H9 (cell line): ENCODE measurements at places on chromosomes 2 and 18. TPM values are rescaled to one million over a fixed set of nuclear protein-coding genes. Genes with fewer than 3 reads are reported as not detected.
A peak's percentile ranks its signal among the peaks of the same experiment; 100 is the strongest.

The CD207 gene
- not detected in 2 replicates for total RNA-seq

GRCh38 chr18:8350628-8351027, 258.6 kb upstream of the RAB12 start:
- no peak for DNase-seq

DNA sequence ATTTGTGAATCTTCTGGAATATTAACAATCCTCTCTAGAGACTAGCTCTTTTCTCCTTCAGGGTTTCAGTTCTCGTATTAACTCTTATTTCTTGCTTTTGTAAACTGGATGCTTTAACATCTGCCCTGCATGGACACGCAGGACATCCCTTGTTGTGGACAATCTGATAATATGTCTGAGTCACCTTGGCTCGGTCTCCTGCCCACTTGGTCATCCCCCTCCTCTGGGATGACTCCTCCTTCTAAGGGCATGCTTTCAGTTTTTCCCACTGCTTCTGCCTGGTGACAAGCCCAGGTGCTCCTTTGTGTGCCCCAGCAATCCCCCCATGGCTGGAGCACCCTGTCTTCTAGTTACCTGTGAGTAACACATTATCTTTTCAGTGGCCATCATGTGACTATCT, 460.5 kb downstream of the DSC3 start:
- DNase-seq: no peak

GRCh38 chr2:52178845-52179244, 1146.9 kb upstream of the NRXN1 start:
- no peak for DNase-seq

- DNase-seq: no peak
Observed at GRCh38 chr2:78202366-78202765, 680.2 kb upstream of the LRRTM4 start.

DNA sequence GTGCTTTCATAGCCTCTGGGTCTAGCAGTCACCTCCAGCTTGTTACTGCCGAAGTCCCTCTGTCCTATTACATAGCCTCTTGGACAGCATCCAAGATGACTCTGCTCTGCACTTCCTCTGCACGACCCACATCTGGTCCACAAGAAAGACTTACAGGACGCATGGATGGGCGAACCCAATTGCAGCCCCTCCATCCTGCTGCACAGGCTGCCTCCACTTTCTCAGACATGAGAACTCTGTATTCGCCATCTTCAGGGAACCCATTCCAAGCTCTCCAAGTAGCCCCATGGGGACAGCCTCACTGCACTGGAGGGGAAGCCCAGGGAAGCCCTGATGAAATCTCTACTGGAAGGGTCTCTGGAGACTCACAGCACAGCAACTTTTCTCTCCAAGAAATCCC, 172.1 kb downstream of the GFPT1 start:
- DNase-seq: no peak

DNA sequence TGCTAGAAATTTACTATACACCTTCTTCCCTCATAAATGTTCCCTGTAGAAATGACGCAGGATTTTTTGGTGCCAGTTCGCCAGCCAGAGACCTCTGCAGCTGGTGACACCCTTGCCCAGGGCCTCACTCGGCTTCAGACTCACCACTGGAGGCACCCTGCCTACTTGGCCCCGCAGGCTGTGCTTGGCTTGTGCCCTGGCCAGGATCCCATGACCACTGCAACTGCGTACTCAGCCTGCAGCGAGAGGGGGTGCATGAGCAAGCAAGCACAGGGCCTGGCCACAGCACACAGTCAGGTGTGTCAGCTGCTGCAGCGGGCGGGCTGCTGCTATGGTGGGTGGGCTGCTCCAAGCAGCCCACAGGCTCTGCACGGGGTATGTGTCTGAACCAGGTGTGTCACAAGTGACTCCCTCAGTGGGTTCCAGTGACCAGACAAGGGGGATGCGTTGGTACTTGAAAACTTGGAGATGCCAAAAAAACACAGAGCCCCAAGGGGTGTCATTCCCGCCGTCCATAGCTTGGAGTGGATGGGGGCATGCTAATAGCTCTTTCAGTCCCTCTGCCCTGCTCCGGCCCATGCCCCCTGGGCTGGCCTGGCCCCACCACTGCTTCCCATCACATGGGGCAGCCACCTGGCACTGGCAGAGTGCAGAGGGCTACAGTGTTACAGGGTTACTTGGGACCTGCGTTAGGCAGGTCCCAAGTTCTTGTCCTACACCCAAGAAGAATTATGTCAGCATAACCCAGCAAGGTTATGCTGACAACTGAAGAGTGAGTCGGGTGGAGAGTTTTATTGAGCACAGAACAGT, 46.6 kb upstream of the TANC1 start:
- peak; percentile 78 for DNase-seq

The ZNF804A gene
- not detected in 2 replicates for total RNA-seq

DNA sequence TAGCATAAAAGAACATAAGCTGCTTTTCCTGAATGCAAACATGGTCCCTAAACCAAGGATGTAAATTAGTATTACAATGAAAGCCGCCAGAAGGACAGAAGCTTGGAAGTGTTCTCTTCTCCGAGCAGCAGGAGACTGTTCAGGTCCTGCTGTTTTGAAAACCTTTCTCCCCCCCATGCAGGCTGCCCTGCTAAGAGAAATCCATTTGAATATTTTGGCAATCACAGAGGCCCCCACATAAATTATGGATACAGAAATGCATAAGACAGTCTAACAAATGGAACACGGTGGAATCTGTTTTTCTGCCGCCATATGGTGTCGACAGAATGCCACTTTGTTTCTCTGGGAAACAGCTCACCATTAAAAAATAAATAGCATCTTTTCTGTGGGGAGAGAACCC, 600.4 kb upstream of the KLHL29 start:
- DNase-seq: no peak

The SERPINB7 gene
- total RNA-seq: not detected in 2 replicates

GRCh38 chr2:210577263-210578071, 21.1 kb downstream of the CPS1 start:
- no peak for DNase-seq

DNA sequence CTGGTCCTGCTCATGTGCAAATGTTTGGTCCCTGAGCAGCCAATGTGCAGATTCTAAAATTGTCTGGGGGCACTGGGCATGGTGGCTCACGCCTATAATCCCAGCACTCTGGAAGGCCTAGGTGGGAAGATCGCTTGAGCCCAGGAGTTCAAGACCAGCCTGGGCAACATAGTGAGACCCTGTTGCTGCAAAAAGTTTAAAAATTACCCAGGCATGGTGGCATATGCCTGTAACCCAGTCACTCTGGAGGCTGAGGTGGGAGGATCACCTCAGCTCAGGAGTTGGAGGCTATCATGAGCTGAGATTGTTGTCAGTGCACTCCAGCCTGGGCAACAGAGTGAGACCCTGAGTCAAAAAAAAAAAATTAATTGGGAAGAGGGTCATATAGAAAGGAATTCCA, 5.1 kb downstream of the LIPG start:
- no peak for DNase-seq

DNA sequence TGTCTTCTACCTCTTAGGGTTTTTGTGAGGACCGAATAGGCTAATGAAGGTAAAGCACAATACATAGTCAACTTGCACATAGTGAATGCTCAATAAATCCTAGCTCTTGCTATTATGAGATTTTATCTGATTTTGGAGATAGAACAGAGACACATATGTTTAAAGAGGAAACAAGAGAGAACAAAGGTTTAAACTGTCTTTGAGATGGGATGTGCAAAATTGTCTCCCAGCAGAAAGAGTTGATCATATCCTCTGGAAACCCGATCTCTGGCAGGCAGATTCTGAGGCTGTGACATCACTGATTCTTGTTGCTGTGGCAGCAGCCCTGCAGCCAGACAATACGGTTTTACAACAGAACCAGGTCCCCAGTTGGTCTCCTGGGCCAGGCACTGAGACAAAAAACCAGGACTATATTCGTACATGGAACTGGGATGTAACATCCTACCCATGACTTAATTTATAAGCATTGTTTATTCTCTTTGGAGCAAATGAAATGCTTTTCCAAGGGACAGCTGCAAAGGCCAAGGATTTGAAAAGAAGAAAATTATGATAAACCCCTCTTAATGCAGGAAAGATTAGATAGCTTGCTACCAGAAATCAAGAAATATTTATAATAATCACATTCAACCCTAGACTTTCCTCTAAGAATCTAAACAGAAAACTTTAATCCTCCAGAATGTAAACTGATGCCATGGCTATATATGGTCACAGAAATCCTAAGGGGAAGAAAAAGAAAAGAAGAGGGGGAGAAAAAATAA, 80.2 kb downstream of the SLC8A1 start:
- DNase-seq: peak; percentile 37

- DNase-seq: no peak
Observed at GRCh38 chr2:59312967-59313940, 1072.1 kb upstream of the FANCL start.

The PPIL3 gene
- 56.5 and 63.4 TPM in 2 replicates for total RNA-seq

The OSBPL1A gene
- 32.0 and 33.9 TPM in 2 replicates for total RNA-seq

DNA sequence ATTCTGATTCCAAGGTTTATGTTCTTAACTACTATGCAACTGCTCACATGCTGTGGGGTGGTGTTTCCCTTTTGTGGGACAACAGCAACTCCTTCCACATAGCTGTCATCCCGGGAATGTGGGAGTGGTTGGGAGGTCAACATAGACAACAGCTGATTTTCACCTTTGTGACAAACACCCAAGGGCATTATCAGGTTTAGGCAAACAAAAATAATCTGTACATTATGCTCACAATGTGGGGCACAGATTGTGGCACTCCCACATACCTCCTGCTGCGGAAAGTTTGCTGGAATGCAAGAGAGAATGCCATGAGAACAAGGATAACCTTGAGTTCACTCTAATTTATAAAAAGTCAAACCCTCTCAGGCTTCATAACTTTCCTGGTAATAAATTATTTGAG, 582.6 kb downstream of the CNTNAP5 start:
- DNase-seq: no peak

DNA sequence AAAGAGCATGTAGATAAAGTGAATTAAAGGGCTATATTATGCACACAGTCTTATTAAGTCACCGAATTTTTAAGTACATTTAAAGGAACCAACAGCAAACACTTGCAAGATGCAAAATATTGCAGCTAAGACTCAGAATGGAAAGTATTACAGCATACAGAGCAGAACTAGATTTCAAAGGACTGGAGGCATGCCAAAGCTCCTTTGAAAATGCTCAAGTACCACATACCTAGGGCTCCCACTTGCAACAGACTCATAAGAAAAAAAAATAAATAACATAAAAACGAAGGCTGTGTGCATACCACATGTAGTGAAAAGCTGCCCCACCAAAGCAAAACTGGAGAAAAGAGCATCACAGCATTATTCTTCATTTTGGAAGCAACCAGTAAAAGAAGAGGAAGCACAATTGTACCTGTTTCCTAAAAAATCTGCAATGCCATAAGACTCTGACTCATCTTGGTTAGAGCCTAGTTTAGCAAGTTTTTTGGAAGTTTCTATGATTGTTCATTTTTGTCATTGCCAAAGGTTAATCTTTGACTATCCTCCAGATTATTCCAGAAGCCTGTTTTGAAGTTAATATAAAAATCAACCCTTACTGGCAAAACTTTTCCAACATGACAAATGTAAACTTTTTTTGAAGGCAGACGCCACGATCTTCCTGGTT, 306.0 kb upstream of the COL3A1 start:
- no peak for DNase-seq

DNA sequence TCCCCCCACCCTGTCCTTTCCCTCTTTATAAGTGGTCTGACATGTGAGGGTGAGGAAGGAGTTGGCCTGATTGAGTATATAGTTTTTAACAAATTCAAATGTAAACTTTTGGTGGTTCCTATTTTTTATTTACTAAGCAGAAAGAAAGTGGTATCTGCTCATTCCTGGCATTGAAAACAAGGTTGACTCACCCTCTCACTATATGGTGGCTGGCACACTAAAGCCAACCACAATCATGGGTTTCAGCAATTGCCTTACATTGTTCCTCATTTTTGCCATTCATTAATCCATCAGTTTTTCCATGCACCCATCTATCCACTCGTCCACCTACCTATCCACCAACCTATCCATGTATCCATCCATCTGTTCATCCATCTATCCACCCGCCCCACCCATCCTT, 75.4 kb upstream of the IGFBP5 start:
- DNase-seq: no peak

DNA sequence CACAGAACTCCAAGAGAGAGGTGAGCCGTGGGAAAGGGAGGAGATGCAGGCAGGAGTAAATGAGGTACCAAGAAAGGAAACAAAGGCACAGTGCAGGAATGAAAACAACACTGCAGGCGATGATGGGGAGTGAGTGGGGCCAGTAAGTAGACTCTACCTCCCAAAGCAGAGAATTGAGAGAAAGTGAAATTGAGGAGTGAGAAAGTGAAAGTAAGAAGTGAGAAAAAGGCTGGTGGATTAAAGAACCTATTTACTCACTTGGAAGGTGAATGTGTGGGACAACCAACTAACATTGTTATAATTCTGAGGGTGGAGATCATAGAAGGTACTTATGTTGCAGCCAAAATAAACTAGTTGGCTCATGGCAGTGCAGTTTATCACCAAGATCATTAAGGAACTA, 193.1 kb upstream of the TMEM200C start:
- DNase-seq: no peak

- no peak for DNase-seq
Observed at GRCh38 chr2:213089438-213089837, 62.0 kb downstream of the IKZF2 start.

- no peak for DNase-seq
Observed at GRCh38 chr2:226001716-226002115, 602.2 kb downstream of the NYAP2 start.

The MAP2 gene
- 0.87 and 1.3 TPM in 2 replicates for total RNA-seq

DNA sequence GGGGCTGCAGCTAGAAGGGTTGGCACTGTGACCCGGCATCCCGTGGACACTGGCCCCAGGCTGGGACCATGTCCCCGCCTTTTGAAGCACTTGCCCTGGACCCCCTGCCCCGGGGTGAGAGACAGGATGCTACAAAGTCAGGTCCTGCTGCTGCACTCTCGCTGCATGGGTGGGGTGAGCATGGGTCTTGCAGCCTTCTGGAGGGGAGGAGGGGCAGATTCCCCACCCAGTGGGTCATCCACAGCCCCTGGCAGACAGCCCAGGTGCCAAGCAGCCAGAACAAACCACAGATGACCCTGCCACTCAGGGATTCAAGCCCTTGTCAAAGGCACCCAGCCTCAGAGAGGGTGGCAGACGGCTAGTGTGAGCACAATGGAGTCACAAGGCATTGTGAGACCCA, 5.7 kb upstream of the NMUR1 start:
- no peak for DNase-seq

GRCh38 chr2:215454519-215455246, 18.8 kb upstream of the FN1 start:
- no peak for DNase-seq

- no peak for DNase-seq
Observed at GRCh38 chr2:115160531-115161080, 718.2 kb downstream of the DPP10 start.

GRCh38 chr2:161384864-161385263, 31.2 kb upstream of the TBR1 start:
- no peak for DNase-seq

DNA sequence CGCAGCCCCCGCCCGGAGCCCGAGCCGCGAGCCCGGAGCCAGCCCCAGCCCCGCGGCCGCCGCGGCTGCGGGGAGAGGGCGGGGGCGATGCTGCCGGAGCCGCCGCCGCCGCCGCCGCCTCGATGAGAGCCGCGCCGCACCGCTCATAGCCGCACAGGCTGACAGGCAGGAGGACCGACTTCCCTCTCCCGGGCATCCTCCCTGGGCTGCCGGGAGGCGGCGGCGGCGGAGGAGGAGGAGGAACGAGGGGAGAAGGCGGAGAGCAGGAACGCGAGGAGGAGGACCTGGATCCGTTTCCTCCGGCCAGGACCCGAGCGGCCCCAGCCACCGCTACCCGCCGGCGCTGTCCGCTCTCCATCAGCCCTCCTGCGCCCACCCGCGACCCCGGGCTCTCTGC, 370 bp downstream of the KLHL29 start:
- DNase-seq: no peak

GRCh38 chr2:202406445-202406978, 30.4 kb downstream of the BMPR2 start:
- DNase-seq: no peak

The DCDC2C gene
- not detected in 2 replicates for total RNA-seq
